H1 (cell line): ENCODE measurements at places on chromosomes 12 and 14.

- DNase-seq, result no peak
These were observed 63.2 kb downstream of the TSPAN11 start for GRCh38 chr12:30989754-30990153.

DNA sequence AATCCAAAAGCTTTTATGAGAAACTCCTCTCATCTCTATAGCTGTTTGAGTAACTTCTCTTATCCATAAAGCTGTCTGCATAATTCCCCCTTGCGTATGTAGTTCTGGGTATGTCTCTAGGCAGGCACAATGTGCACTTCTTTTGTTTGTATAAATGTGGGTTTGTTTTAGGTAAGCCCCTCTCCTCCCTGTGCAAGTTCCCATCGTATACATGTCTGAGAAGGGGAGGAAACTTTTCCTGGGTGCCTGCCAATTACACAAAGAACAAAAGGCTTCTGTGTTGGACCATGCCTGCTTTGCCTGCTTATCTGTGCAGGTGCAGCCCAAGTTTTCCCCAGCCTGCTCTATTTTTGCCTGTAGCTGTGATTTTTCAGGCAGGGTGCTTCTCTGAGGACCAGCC is 96.7 kb downstream of the CCER1 start:
- DNase-seq, result no peak

DNA sequence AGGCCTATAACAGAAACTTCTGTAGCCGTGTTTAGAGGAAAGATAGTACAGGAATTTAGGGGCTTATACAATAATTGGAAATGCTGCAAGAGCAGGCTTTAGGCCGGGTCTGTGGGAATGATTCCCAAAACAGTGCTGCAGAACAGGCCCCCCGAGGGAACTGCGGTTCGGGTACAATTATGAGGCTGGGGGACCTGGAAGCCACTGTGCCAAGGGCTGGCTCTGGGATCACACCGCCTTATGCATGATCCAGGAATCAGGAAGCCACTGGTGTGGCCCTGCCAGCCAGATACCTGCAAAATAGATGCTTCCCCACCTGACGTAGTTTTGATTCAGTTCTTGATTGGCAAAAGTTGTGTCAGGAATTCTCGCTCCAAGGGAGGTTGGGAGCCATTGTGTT is 55.4 kb downstream of the CACNA1C start:
- no peak for DNase-seq

DNA sequence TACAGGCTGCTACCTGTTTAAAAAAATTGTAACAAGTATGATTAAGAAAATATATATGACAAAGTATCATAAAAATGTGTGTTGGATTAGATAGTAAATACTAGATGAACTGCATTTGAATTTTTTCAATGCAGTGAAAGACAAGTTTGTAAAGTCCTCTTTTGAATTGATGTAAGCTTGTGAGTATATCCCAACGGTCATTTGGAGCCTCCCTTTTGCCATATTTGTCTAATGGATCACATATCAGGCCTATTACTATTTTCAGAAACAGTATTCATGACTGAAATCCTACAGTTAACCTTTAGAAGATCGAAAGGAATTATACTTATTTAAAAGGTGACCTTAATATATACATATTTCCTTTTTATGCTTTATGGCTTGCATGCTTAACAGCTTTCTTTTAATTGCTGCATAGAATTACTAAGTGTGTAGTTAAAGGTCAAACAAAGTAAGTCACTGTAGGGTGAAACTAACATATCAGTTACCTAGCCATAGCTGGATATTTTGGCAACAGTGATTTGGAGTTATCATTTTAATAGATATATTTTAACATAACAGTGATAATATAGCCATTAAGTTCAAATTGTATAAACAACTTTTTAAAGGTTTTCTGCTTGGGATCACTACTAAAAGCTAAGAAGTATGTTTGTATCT is 53.6 kb downstream of the USP15 start:
- no peak for DNase-seq

DNA sequence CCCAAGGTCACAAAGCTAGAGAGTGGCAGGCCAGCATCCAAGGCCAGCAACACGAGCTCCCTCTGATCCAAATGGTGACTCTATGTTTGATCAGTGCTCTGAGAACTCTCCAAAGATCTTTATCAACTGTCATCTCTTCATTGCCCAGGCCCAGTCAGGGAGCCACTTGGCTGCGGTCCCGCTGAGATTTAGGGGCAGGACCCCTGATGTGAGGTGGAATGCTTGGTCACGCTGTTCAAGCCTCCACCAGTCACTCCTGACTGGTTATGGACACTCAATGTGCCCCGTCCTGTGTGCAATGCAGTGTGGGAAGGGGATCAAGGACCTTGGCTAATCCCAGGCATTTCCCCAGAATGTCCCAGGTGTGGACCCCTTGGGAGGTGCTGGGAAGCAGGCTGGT is 19.8 kb upstream of the TCL1B start:
- DNase-seq, result no peak

DNA sequence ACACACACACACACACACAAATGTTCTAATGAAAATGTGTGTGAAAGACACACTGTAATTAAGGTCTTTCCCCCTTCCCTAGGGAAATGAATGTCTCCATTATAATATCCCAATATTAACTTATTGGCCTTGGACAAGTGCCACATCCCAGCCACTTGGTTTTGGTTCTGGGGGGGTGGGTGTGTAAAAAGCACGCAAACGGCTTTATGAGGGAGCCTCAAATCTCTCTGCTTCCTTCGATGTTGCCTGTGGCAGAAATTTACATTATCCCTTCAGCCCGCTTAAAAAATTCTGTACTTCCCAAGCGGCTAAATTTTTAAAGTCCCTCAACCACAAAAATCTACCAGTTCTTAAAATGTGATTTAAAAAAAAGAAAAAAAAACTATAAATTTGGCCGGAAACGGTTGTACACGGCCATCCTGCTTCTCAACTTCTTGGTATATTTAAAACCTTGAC is 432 bp downstream of the C14orf93 start:
- DNase-seq, result no peak

GRCh38 chr14:95609398-95609990 is 74.6 kb downstream of the GLRX5 start:
- DNase-seq, result no peak

DNA sequence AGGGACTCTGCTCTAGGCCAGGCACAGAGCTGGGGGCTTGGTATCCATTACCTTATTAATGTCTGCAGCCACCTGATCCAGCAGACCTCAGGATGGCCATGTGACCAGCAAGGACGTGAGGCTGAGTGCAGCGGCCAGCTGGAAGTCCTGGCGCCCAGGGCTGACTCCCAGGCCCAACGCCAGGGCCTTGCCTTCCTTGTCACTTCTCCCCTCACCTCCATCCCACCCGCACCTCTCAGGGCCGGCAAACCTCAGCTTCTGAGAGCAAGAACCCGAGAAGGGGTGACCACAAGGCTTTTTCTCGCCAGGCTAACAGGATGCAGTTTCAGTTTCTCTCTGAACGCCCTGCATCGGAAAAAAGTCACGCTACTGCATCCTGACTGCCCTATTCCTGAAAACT is 15.4 kb downstream of the RAB35 start:
- DNase-seq, result no peak

- no peak for DNase-seq
These were observed 7.9 kb upstream of the ENDOU start for GRCh38 chr12:47733142-47733541.

DNA sequence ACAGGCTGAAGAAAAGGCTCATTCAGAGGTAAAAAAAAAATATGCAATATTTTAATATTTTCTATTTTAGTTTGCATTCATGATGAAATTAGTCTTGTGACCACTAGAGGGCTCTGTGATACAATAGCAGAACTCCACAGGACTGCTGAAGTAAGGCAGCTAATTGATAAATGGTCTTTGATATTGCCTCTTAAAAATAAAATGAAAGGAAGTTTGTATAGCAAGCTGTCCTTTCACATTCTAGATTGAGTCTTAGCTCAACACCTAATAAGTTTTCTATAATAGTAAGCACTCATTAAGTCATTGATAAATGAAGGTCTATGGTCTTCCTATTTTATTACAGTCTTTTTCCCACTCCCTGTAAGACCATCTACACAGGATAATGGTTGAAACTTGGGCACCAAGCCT is 315.7 kb downstream of the NAV3 start:
- DNase-seq, result no peak

- DNase-seq, result peak; percentile 64
These were observed 258.3 kb upstream of the STXBP6 start for GRCh38 chr14:25308244-25308643.

GRCh38 chr12:92973614-92974013 is 44.5 kb upstream of the EEA1 start:
- no peak for DNase-seq

DNA sequence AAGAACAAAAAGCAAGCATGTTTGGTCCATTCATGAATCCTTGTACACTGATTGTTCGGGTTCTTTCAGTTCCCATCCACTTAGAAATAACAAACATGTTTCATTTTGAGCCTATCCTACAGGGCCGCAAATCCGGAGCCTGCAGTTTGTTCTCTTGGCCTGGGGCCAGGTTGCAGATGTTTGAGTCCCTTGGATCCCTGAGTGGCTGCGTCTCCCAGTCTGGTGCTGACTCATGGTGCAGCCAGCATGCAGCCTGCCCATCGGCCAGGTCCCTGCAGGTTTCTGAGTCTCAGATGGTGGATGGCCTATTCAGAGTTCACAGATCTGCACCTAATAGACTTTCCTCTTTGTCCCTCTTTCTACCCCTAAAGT is 1.9 kb upstream of the DYNC1H1 start:
- no peak for DNase-seq

- no peak for DNase-seq
These were observed 171.2 kb downstream of the ERC1 start for GRCh38 chr12:1162081-1162760.

- no peak for DNase-seq
These were observed 51.2 kb downstream of the TSPAN11 start for GRCh38 chr12:30977537-30978349.

DNA sequence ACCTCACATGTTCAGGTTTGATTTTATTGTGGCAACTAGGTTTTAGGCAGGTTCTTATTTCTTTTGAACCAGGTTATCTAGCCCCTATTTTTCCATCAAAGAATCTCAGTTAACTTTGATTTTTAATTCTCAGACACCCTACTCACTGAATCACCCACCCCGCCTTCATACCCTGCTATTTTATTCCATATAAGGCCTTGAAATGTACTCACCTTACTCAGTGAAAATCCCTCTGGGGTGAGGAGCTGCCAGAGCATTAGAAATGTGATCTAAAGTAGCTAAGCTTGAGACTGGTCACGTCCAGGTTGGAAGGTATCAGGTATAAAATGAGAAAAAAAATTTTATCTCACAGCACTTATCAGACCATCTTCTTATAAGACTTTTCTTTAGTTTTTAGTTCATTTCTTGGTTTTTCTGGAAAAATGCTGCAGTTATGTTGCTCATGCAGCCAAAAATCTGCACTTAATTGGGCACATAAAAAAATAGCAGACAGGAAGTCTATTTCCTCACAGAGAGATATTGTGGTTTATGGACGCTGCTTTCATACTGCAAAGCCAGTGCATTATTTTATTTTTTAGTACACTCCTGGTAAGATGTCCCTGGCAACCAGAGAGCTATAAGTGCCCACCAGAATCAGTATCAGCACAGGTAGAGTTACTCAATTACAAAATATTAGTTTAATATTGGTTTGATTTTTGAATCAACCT is 101.5 kb upstream of the CCDC91 start:
- no peak for DNase-seq

- DNase-seq, result no peak
These were observed 112.4 kb downstream of the TMEM132D start for GRCh38 chr12:129791396-129791795.

GRCh38 chr12:7129287-7129871 is 690 bp upstream of the RBP5 start:
- no peak for DNase-seq

GRCh38 chr12:14665354-14666348 is 30.7 kb downstream of the GUCY2C start:
- peak; percentile 51 for DNase-seq

DNA sequence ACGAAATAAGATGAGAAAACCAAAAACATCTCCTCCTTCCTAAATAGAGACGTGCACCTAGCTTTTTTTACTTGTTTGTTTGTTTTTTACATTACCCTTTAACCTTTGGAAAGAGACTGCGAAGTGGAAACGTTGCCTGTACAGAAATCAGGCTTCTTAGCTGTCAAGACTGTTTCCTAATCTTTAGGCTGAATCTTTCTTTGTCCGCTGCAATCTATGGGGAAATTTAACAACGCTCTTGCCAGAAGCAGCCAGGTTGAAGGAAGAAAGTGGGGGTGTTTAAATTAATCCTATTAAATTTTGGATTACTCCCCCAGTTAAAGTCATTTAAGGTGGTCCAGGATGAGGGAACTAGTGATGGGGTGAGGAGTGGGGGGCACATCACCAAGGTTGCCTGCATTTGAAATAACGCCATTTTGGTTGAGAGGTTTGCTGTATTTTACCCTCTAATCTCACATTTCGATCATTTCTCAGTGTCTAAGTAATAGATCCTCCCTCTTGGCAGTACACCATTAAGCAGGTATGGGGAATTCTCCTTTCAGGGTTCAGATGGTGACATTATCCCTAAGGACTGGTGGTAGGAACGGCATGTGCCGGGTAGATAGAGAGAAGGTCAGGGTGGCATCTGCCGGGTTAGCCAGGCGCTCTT is 2.6 kb downstream of the FLRT2 start:
- no peak for DNase-seq

DNA sequence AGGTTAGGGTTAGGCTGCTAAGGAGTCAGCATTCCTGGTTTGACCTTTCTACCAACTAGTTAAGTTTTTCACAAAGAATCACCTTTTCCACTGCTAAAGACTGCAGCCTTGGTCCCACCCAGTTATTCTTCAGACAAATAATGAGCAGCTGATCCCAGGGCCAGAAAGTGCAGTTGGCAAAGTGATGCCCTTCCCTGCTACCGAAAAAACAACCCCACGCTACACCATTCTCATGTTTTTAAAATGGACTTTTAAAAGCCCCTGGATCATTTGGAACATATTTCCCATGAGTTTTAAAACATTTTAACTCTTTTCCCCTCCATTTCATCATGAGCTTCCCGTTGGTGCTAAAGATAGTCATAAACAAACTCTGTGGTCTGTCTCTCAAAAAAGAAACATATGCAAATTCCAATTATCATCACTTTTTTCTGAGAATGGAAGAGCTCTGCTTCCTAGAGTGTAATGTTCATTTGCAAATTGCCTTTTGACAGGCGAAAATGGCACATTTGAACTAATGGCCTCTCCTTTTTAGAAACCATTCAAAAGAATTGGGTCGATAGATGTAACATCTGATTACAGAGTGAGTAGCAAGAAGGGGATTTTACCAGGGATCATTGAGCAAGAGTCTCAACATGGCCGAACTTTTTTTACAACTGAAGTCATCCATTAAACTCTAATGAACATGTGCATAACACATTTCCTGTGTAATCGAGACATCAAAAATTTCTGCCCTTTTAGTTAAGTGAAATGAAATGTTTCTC is 129.3 kb upstream of the RAP1B start:
- no peak for DNase-seq

DNA sequence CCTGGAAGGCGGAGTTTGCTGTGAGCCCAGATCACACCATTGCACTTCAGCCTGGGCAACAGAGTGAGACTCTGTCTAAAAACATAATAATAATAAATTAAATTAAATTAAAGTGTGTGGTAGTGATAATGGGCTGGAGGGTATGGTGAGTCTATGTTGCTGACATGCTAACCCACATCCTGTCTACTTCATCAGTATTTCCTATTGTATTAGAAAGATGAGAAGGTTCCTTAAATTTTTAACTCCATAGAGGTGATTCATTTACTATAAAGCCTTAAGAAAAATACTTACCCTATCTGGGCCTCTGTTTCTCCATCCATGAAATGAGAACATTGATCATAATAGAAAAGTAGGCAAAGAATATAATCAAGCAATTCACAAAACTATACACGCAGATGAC is 280.5 kb downstream of the FBXL14 start:
- no peak for DNase-seq

- DNase-seq, result no peak
These were observed 98.5 kb upstream of the PLEKHA5 start for GRCh38 chr12:19031032-19031431.

GRCh38 chr12:2463719-2464118 is 331.1 kb upstream of the FKBP4 start:
- DNase-seq, result no peak
